ENCODE measurements at places on chromosomes 4 and X.

DNA sequence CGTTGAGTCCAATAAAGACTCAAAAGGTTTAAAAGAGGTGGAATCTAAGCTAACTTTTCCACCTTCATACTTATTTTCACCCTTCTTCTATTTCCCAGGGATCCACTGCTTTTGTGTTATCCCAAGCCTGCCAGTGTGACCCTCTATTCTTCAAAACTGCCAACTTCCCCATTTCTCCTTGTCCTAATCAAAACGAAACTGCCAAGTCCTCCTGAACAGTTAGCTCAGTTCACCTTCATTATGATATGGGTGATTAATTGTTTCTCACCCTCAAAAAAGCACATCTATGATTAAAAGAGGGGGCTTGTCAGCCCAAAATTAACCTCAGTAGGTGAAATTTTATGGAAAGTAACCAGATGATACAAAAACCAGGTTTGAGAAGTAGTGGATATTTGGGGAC is 108.4 kb downstream of the GUCY2F start:
- no peaks in the 10 kb centered on the region for H3K36me3 ChIP-seq
- H3K4me1 ChIP-seq = no peaks in the 10 kb centered on the region
- H3K4me3 ChIP-seq = no peak overlapping the region
- no peaks in the 10 kb centered on the region for H3K27me3 ChIP-seq
- H3K27ac ChIP-seq = no peak overlapping the region
- DNase-seq = no peak

GRCh38 chrX:46643636-46644035 is 70.1 kb downstream of the CHST7 start:
- H3K27ac ChIP-seq = no peak overlapping the region

GRCh38 chrX:74774988-74775387 is 150.3 kb downstream of the NEXMIF start:
- H3K4me3 ChIP-seq = no peak overlapping the region
- H3K36me3 ChIP-seq = no peaks in the 10 kb centered on the region
- H3K27me3 ChIP-seq = no peaks in the 10 kb centered on the region
- DNase-seq = no peak

GRCh38 chr4:128454881-128455280 is 167.3 kb upstream of the PGRMC2 start:
- DNase-seq = no peak
- no peaks in the 10 kb centered on the region for H3K36me3 ChIP-seq
- no peaks in the 10 kb centered on the region for H3K27me3 ChIP-seq
- no peak overlapping the region for H3K27ac ChIP-seq
- no peak overlapping the region for H3K4me3 ChIP-seq
- no peaks in the 10 kb centered on the region for H3K4me1 ChIP-seq

- peaks cover 17% of the 10 kb centered on the region for H3K36me3 ChIP-seq
- peak overlapping the region; percentile 96 for H3K27ac ChIP-seq
- H3K4me3 ChIP-seq = no peak overlapping the region
- DNase-seq = no peak
Measured at GRCh38 chr4:48180234-48180633, 46.2 kb upstream of the TXK start.

GRCh38 chr4:150890246-150890645 is 124.8 kb downstream of the LRBA start:
- H3K4me3 ChIP-seq = no peak overlapping the region
- H3K36me3 ChIP-seq = no peaks in the 10 kb centered on the region
- H3K27ac ChIP-seq = no peak overlapping the region

DNA sequence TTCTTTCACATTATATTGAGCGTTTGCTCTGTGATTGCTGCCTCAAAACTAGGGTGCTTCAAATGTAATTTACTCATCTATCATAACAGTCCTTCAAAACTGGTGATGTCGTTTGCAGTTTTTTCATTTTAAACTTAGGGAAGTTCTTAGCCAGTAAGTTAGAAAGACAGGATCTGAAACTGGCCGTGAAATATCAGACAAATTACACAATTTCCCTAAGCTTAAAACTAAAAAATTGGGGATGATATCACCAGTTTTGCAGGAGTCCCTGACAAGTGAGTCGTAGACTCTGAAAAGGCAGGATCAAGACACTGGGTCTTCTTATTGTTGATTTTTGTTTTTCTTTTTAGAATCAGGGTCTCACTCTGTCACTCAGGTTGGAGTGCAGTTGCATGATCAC is 44.8 kb downstream of the MOB1B start:
- DNase-seq = no peak
- no peak overlapping the region for H3K27ac ChIP-seq
- 0 out of 2 replicates have a peak, but pooled peaks cover 5% of the 10 kb centered on the region for H3K4me1 ChIP-seq
- no peaks in the 10 kb centered on the region for H3K27me3 ChIP-seq
- H3K36me3 ChIP-seq = no peaks in the 10 kb centered on the region

- no peaks in the 10 kb centered on the region for H3K36me3 ChIP-seq
Measured at GRCh38 chr4:184887333-184887732, 61.6 kb upstream of the ACSL1 start.

- H3K4me3 ChIP-seq = peak overlapping the region; percentile 95
- peaks cover 20% of the 10 kb centered on the region for H3K4me1 ChIP-seq
- no peaks in the 10 kb centered on the region for H3K27me3 ChIP-seq
- peak overlapping the region; percentile 75 for H3K27ac ChIP-seq
- H3K36me3 ChIP-seq = no peaks in the 10 kb centered on the region
Measured at GRCh38 chr4:68348577-68348976, 1.3 kb downstream of the YTHDC1 start.

- no peak overlapping the region for H3K4me3 ChIP-seq
- no peaks in the 10 kb centered on the region for H3K36me3 ChIP-seq
- H3K27ac ChIP-seq = no peak overlapping the region
Measured at GRCh38 chr4:24240655-24241054, 343.7 kb downstream of the DHX15 start.

GRCh38 chr4:34492414-34492813 is 1751.9 kb downstream of the ARAP2 start:
- no peak overlapping the region for H3K4me3 ChIP-seq
- H3K27ac ChIP-seq = no peak overlapping the region
- H3K27me3 ChIP-seq = no peaks in the 10 kb centered on the region
- H3K4me1 ChIP-seq = no peaks in the 10 kb centered on the region

- H3K4me1 ChIP-seq = peaks cover 26% of the 10 kb centered on the region
- H3K27me3 ChIP-seq = no peaks in the 10 kb centered on the region
- H3K27ac ChIP-seq = peak overlapping the region; percentile 17
- DNase-seq = peak; percentile 91
- H3K4me3 ChIP-seq = no peak overlapping the region
Measured at GRCh38 chr4:93983140-93983539, 154.6 kb downstream of the ATOH1 start.

DNA sequence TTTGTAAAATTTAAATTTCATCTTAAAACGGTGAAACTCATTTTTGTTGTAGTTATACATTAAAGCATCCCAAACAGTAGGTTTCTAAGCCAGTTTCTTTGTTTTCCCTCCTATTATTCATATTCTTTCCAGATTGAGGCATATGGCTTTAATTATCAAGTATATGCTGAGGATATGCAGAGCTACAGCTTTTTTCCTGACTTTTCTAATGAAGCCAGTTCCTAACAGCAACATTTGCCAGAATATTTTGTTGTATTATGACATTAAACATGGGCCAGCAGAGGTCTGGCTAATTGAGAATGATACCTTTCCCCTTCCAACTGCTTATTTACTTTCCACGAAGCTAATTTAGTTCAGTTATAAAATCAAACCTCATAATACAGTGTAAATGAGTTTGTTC is 75.3 kb downstream of the SLIT2 start:
- H3K36me3 ChIP-seq = no peaks in the 10 kb centered on the region
- H3K27me3 ChIP-seq = no peaks in the 10 kb centered on the region
- H3K27ac ChIP-seq = no peak overlapping the region
- no peak overlapping the region for H3K4me3 ChIP-seq

DNA sequence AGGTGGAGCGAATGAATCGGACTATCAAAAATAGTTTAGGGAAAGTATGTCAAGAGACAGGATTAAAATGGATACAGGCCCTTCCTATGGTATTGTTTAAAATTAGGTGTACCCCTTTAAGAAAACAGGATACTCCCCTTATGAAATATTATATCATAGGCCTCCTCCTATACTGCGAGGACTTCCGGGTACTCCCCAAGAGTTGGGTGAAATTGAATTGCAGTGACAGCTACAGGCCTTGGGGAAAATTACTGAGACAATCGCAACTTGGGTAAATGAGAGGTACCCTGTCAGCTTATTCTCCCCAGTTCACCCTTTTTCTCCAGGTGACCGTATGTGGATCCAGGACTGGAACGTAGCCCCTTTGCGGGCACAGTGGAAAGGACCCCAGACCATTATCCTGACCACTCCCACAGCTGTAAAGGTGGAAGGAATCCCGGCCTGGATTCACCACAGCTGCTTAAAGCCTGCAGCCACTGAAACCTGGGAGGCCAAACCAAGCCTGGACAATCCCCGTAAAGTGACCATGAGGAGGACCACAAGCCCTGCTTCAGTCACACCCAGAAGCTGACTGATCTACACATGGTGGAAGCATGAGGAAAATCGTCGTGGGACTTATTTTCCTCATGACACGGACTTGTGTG is 1138.1 kb downstream of the ARAP2 start:
- H3K27ac ChIP-seq = no peak overlapping the region
- H3K36me3 ChIP-seq = no peaks in the 10 kb centered on the region
- H3K4me1 ChIP-seq = no peaks in the 10 kb centered on the region
- no peak for DNase-seq

GRCh38 chr4:118033148-118034052 is 886 bp upstream of the NDST3 start:
- DNase-seq = no peak
- H3K27ac ChIP-seq = no peak overlapping the region
- H3K36me3 ChIP-seq = no peaks in the 10 kb centered on the region
- H3K4me1 ChIP-seq = no peaks in the 10 kb centered on the region
- peak overlapping the region; percentile 54 for H3K4me3 ChIP-seq
- no peaks in the 10 kb centered on the region for H3K27me3 ChIP-seq

DNA sequence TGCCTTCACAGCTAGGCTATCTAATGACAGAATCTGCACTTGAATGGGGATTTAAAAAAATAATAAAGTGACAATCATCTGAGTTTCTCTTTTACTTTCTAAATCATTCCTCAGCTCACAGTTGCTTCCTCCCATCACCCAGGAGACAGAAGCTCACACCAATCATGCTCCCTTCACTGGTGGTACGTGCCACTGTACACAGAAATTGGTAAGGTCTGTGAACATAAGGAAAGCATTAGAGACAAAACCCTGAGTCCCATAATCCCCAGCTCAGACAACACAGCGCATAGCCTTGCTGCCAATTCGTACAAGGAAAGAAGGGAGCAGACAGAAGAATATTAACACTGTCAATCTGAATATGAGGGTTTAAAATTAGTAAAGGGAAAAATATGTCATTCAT is 133.1 kb downstream of the IDS start:
- DNase-seq = no peak
- no peak overlapping the region for H3K4me3 ChIP-seq
- H3K27me3 ChIP-seq = no peaks in the 10 kb centered on the region
- H3K4me1 ChIP-seq = no peaks in the 10 kb centered on the region
- no peaks in the 10 kb centered on the region for H3K36me3 ChIP-seq
- no peak overlapping the region for H3K27ac ChIP-seq

GRCh38 chrX:134969726-134970125 is 21.1 kb upstream of the SMIM10 start:
- H3K4me3 ChIP-seq = no peak overlapping the region
- no peaks in the 10 kb centered on the region for H3K27me3 ChIP-seq
- no peak overlapping the region for H3K27ac ChIP-seq
- no peak for DNase-seq
- H3K4me1 ChIP-seq = no peaks in the 10 kb centered on the region
- H3K36me3 ChIP-seq = no peaks in the 10 kb centered on the region

DNA sequence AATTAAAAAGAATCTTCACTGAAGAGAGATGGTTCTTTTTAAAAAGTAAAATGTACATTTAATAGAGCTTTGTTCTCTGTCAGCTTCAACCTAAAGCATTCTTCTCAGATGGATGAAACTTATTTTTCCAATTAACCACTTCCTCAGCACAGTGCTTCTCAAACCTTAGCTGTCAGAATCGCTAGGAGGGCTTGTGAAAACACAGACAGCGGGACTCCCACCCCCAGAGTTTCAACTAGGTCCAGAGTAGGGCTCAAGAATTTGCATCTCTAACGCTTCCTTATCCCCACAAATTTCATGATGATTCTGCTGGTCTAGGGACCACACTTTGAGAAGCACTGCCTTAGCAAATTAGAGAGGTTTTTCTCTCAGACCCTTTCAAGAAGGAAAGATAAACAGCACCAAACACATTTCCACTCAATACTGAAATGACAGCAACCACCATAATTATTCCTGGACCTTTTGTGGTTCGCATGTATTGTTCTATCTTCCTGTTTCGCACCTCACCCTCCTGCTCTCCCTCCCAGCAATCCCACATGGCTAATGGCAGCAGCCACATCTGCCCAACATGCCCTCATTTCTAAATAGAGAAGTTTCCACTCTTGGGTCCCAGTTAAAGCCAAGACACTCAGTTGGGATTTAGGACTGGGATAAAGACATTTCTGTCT is 73.2 kb downstream of the ZNF827 start:
- DNase-seq = no peak
- H3K27ac ChIP-seq = no peak overlapping the region
- H3K36me3 ChIP-seq = no peaks in the 10 kb centered on the region
- no peak overlapping the region for H3K4me3 ChIP-seq
- H3K27me3 ChIP-seq = no peaks in the 10 kb centered on the region

DNA sequence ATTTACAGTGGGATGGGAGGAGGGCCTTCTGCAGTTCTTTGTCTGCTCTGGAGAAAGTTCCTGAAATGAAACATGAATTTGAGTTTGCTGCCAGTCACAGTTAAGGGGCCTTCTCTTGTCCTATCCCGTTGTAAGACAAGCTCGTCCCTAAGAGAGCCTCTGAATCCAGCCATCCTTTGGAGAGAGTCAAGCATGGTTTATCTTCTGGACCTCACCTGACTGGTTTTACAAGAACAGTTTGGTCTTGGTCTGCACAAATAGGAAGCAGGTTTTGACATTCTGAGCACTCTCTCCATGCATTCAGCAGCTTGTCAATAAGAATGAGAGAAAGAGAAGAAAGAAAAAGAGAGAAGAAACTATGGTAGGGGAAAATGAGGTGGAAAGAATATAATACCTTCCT is 20.4 kb upstream of the TENM3 start:
- no peaks in the 10 kb centered on the region for H3K36me3 ChIP-seq
- no peaks in the 10 kb centered on the region for H3K27me3 ChIP-seq

GRCh38 chr4:30295652-30296051 is 424.5 kb upstream of the PCDH7 start:
- no peak overlapping the region for H3K27ac ChIP-seq
- no peak overlapping the region for H3K4me3 ChIP-seq
- H3K27me3 ChIP-seq = no peaks in the 10 kb centered on the region
- H3K36me3 ChIP-seq = no peaks in the 10 kb centered on the region
- no peak for DNase-seq
- H3K4me1 ChIP-seq = no peaks in the 10 kb centered on the region

- H3K36me3 ChIP-seq = no peaks in the 10 kb centered on the region
- H3K27me3 ChIP-seq = no peaks in the 10 kb centered on the region
- peak; percentile 32 for DNase-seq
Measured at GRCh38 chr4:139014371-139015268, 961 bp upstream of the NOCT start.

DNA sequence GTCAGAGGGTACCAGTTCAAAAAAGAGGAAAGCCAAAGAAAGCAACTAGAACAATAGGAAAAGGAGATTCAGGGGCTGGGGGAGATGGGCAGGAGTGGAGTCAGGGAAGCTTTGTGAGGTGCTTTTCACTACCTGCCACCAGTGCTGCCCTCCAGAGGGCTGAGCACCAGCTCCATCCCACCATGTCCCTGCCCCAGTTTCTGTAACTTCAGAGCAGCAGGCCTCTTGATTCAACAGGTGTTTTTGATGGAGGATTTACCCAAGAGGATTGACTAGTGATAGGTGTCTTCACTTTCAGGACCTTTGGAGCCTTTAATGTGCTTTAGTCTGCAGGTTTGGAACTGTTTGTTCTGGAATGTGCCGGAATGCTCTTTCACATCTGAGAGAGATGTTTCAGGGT is 12.1 kb downstream of the KIT start:
- no peak for DNase-seq
- no peaks in the 10 kb centered on the region for H3K27me3 ChIP-seq
- no peak overlapping the region for H3K4me3 ChIP-seq

- H3K27ac ChIP-seq = no peak overlapping the region
- H3K36me3 ChIP-seq = no peaks in the 10 kb centered on the region
- no peak for DNase-seq
- no peaks in the 10 kb centered on the region for H3K27me3 ChIP-seq
Measured at GRCh38 chrX:128862557-128862956, 660.7 kb downstream of the SMARCA1 start.
